ENCODE measurements at places on chromosomes 12 and 14.

GRCh38 chr12:51817027-51817953 lies 31.2 kb downstream of the FIGNL2 start:
- no peak for DNase-seq

DNA sequence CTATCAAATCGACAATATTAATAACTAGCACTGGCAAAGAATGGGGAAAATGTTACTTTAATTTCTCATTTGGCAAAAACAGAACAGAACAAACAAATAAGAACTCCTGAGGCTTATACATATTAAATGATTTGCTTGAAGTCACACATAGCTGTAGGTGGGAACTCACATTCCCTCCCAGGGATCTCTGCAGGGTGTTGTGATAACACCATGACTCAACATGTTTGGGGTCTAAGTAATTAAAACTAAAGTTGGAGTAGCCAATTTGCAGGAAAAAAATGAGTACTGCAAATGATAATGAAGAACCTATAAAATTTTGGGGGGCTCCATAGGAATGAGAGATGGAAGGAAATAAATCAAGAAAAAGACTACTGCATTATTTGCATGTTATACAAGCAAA lies 27.5 kb downstream of the UNC79 start:
- no peak for DNase-seq

- DNase-seq, result no peak
These were observed 994 bp downstream of the SRP54 start for GRCh38 chr14:34983786-34984185.

GRCh38 chr12:47079468-47079980 lies at the start of the genes AMIGO2 and PCED1B:
AMIGO2 (minus strand) TSS chr12:47079959; CDS start chr12:47079002, 957 bp downstream.
PCED1B (plus strand) TSS chr12:47079621; CDS start chr12:47235064, 155,443 bp downstream.
- no peak for DNase-seq

- DNase-seq, result no peak
These were observed 403.8 kb downstream of the DAD1 start for GRCh38 chr14:22185191-22185590.

GRCh38 chr14:94383777-94384176 lies 4.6 kb downstream of the SERPINA1 start:
- DNase-seq, result no peak

DNA sequence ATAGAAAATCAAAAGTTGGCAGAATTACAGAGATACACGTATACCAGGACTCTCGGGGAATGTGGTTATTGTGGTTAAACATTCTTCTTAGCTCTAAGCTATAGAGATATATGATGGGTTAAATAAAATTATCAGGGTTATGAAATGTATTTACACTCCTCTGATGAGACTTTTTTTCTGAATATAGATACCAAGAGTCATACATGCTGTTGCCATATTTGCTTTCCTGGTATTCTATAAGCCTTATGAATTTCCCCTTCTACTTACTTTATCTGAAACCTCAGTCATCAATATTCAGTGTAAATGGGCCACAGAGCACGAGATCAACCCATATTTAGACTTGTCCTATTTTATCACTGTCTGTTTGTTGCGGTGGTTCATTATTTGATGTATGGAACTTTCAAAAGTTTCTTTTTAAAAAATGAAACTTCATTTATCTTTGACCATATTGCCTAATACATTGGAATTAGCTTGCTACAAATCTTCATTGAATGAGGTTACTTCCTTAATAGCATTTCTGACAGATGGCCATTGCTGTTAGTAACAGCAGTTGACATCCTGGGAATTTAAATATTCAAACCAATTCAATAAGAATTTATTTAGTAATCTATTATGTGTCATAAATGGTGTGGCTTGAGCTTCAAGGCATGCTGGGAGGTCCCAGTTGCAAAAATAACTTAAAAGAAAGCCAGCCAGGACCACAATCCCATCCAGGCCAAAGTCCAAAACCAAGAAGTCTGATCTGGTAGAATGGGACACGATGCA lies 393.5 kb downstream of the PCNX1 start:
- DNase-seq, result no peak

DNA sequence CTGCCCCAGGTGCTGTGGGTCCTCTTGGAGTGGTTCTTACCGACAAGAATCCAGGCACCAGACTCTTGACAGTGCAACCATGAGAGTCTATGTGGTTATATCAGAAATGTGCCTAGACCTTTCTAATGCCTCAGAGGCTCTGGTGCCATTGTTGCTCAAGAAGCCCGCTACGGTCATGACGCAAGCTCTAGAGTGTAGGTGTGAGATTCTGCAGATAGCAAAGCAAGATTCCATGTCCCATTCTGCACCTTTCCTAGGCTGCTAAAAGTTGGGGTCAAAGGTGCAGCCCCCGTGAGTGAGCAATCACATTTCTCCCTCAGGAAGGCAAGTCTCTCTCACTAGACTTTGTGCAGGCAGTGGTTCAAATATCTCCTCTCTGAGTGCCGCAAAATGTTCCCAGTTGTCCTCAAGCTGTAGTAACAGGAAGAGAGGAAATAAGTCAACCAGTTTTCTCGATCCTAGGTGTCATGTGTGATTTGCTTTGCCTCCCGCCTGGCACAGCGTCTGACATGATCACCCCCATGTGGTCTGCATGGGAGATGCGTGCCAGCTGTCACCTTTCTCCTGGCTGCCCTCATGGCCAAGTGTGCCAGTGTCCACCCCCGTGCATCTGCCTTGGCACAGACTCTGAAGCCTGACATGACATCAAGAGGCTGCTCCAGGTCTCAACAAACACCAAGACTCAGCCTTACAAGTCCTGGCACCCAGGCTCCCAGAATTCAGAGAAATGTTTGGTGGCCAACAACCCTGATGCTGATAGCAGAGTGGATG lies 122.5 kb upstream of the COCH start:
- no peak for DNase-seq

- no peak for DNase-seq
These were observed 44.6 kb downstream of the SFSWAP start for GRCh38 chr12:131755305-131756113.

GRCh38 chr12:114665411-114666260 lies 18.3 kb downstream of the TBX3 start:
- no peak for DNase-seq

DNA sequence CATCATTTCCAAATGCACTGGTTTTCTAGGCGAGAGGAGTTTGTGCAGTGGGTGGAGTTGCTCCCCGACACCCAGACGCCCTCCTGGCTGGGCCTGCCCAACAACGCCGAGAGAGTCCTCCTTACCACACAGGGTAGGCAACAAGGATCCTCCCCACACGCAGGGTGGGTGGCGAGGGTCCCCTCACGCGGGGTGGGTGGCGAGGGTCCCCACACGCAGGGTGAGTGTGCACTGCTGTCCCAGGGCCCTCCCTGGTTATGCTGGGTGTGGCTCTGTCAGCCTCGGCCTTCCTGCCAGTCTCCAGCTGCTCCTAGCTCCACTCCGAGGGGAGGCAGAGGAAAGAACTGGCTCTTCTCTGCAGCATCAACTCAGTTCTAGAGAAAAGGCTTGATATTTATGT lies 42.3 kb downstream of the HSP90AA1 start:
- DNase-seq, result no peak

GRCh38 chr12:111927346-111927745 lies 85.3 kb downstream of the MAPKAPK5 start:
- DNase-seq, result no peak

DNA sequence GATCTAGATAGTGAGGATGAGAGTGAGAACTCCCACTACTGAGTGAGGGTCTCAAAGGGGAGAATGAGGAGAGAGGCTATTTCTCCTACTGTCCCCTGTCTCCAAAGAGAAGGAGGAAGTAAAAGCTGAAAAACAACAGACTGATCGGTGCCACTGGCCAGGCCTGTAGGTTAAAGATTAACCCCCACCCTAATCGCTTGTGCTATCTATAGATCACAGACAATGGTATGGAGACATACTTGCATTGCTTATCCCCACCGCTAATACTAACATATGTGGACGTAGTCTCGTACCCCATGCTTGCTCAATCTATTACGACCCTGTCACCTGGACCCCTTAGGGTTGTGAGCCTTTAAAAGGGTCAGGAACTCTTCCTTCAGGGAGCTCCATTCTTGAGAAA lies 777.9 kb upstream of the TMEM132C start:
- DNase-seq, result no peak

DNA sequence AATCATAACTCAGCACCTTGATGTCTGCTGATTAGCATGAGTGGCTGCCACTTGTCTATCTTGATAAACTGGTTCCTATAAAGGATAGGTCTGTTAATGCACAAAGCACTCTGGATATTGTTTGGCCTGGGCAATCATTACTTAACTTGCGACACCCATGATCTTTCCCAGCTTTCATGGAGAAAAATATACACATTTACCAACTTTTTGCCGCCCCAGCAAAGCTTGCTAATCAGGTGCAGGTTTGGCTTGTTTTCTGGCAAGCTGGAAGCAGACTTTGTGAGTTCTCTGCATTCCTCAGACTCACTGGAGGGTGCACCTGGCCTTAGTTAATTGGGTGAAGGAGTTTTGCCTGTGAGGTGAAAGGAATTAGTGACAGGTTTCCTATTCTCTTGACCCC lies 1126.4 kb upstream of the FLRT2 start:
- no peak for DNase-seq

GRCh38 chr12:54262403-54262925 lies 17.5 kb downstream of the CBX5 start:
- DNase-seq, result no peak

DNA sequence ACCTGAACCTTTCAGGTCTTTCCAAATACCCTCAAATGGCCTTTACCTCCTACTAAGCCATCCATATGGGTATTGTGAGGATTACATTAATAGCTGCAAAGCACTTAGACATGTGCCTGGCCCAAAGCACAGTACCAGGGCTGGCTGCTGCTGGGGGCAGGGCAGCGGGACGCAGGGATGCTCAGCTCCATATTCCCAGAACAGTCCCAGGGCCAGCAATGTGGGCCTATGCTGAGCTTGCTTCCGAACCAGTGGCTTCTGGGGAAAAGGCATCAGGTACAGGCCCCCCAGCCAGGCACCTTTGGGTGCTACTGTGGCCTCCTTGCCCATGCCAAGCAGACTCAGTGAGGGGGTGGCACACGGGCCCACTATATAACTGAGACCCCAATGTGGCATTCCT lies 10.4 kb downstream of the ACTN1 start:
- DNase-seq, result no peak

GRCh38 chr12:1350055-1350933 lies 244.1 kb downstream of the FBXL14 start:
- no peak for DNase-seq

DNA sequence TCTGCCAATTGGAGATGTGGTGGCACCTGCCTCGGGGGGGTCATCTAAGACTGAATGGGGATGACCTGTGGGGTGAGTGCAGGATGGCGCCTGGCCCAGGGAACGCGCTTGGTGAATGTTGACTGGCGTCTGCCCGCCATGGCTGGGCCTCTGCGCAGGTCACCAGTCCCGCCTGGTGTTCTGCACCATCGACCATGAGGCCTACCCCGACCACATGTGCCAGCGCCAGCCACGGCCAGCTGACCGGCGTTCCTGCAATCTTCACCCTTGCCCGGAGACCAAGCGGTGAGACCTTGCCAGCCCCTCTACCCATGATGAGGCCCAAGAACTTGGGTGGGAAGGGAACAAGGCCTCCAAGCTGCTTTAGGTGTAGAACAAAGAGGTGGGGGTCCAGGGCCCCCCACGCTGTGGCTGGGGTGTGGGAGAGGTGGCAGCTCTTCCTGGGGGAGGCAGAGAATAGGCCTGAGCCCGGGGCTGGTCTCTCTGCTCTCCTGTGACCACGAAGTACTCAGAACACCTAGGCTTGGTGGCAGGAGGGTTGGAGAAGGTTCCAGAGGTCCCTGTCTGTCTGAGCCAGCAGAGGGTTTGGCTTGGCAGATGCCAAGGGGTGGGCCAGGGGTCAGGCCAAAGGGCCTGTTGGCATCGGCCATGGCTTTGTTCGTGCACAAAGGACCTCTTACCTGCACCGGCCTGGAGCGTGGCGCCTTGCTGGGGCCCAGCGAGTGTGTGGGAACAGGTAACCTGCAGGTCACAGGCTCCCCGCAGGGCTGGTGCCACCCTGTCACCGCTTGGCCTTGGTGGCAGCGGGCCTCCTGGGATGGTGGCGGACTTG lies 15.4 kb downstream of the PAPLN start:
- DNase-seq, result no peak

DNA sequence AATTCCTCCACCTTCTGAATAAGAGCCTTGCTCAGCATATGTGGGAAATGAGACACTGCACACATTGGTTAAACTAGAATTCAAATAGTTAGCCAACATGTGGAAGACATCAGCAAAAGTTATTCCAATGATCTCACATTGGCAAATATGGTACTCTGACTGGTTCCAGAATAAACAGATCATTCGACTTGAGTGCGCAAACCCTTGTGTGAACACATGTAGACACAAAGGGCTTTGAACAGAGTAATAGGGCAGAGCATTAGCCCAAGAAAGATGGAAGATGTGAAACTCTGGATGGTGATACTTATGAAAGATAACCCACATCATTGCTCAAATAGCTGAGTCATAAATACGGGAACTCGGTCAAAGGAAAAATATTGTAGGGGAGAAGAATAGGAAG lies 1133.4 kb upstream of the SEL1L start:
- DNase-seq, result no peak

GRCh38 chr14:37232907-37233481 lies 35.3 kb downstream of the MIPOL1 start:
- DNase-seq, result no peak

DNA sequence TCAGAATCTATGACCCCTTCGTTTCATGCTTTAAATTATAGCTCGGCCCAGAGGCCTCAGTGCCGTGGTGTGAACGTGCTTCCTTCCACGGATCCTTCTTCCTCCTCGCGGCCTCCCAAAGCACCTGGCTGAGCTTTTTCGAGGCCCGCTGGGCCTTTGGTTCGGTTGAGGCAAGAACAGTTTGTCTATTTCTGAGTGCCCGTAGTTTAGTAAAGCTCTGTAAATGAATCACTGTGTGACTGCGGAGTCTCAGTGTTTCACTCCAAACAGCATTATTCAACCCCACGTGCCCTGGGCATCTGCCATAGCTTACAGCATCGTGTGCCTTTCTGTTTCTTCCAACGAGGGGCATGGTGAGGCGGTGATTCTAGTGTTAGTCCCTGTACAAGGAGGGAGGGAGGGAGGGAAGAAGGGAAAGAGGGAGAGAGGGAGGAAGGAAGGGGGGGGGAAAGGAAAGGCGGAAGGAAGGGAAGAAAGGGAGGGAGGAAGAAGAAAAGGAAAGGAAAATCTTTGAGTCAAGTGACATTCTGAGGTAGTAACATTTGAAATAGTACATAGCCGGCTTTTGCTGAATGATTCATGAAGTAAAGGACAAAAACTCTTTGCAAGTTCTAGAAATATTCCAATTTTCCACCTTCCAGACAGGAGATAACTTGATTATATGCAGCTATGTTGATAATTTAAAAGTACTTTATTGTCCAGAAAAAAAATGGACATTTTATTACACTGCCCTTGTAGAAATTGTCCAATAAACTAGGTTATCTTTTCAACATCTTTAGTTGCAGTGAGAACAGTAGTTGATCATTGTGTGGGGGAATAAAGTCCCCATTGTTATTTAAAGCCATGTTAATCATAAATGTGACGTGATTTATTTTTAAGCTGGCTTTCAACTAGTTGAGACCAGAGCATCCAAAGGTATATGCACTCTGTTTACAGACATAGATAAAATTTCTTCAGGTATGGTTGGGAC lies 1.2 kb upstream of the TRIM9 start:
- DNase-seq, result peak; percentile 46
